Neural crest cell (in vitro differentiated cells): ENCODE measurements at places on chromosomes 7 and 10. TPM values are rescaled to one million over a fixed set of nuclear protein-coding genes. Genes with fewer than 3 reads are reported as not detected.

- H3K4me3 ChIP-seq = no peak overlapping the region
- H3K27ac ChIP-seq = no peak overlapping the region
- H3K27me3 ChIP-seq = no peaks in the 10 kb centered on the region
Observed at GRCh38 chr10:28082885-28083284, 84.0 kb upstream of the ODAD2 start.

DNA sequence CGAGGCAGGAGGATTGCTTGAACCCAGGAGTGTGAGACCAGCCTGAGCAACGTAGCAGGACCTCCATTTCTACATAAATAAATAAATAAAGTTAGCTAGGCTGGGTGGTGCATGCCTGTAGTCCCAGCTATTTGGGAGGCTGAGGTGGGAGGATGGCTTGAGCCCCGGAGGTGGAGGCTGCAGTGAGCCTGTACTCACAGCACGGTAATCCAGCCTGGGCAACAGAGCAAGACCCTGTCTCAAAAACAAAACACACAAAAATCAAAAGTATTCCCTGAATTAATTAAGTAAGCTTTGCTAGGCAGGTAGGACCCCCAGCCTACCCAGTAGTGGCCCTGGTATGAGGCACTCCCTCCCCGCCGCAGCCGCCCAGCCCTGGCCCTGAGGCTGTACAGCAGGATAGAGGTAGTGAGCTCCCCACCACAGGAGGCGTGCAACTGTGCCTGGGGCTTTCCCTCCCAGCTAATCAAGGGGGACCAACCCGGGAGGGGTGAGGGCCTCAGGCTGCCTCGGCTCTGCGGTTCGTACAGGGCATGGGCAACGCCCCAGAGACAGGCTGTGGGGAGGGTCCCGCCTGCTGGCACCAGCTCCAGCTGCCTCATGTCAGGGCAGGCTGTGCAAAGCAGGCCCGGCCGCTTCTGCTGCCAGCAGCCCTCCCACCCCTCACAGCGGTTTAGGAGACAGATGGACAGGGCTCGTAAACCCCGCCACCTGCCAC lies 1.0 kb upstream of the CYP2W1 start:
- DNase-seq = no peak
- H3K36me3 ChIP-seq = no peaks in the 10 kb centered on the region
- no peak overlapping the region for H3K4me3 ChIP-seq
- H3K27ac ChIP-seq = no peak overlapping the region
- peaks cover 15% of the 10 kb centered on the region for H3K4me1 ChIP-seq

GRCh38 chr10:77104459-77104980 lies 533.1 kb downstream of the KCNMA1 start:
- DNase-seq = no peak
- no peaks in the 10 kb centered on the region for H3K27me3 ChIP-seq
- peaks cover 5% of the 10 kb centered on the region for H3K4me1 ChIP-seq
- H3K4me3 ChIP-seq = no peak overlapping the region

GRCh38 chr7:46035166-46035565 lies 114.1 kb upstream of the IGFBP3 start:
- no peaks in the 10 kb centered on the region for H3K27me3 ChIP-seq
- no peak overlapping the region for H3K27ac ChIP-seq
- H3K4me1 ChIP-seq = no peaks in the 10 kb centered on the region
- no peaks in the 10 kb centered on the region for H3K36me3 ChIP-seq
- H3K4me3 ChIP-seq = no peak overlapping the region

DNA sequence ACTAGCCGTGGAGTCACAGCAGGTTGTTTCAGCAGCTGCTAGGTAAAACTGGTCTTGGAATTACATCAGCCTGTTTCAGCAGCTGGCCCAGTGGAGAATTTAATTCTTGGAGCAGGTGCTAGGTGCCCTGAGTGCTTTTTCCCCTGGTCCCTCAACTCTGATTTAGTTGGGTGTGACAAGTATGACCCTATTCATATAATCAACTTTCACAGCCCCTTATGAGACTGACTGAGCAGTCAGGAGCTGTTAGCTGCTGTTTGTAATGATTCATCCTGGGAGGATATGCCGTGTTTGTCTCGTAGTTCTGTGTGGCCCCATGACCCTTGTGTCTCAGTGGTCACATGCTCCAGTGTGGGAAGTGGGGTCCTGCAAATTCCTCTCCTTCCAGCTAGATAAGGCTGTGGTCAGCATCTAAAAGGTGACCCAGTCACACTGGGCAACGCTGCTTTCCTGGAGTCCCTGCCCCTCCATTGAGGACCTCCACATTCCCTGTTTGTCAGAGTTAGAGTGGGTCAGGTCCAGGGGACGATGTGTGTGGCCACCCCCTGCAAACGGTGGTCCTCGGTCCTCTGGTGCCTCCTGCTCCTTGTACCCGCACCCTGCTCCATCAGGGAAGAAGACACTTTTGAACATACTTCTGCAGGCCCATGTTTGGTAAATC lies 28.3 kb downstream of the TBATA start:
- no peaks in the 10 kb centered on the region for H3K36me3 ChIP-seq
- no peak for DNase-seq
- peaks cover 10% of the 10 kb centered on the region for H3K4me1 ChIP-seq
- no peak overlapping the region for H3K27ac ChIP-seq
- H3K4me3 ChIP-seq = no peak overlapping the region

DNA sequence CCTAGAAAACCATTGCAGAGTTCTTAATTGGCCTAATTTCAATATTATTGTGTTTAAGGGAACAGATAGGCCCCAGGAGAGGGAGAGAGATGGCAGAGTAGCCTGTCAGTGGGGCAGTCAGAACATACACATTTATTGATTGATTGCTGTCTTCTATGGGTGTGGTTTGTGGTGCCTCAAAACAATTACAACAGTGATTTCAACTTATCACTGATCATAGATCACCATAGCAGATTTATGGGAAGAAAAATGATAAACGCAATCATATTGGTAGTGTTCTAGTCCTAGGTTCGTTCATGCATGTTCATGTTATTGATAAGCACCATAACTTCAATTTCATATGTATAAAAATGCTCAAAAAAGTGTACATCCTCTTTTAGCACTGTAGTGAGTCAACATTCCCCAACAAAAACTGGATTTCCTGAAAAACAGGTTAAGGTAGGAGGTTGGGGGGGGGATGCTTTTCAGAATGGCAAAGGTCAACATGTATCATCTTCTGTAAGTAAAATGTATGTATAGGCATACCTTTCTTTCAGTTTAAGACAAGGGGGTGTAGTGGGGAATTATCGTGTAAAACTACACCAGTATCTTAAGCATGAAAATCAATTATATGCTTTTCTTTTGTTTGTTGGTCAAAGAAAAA lies 1.1 kb upstream of the TNKS2 start:
- H3K36me3 ChIP-seq = peaks cover 6% of the 10 kb centered on the region
- H3K27me3 ChIP-seq = no peaks in the 10 kb centered on the region
- H3K4me3 ChIP-seq = peak overlapping the region; percentile 86
- H3K4me1 ChIP-seq = peaks cover 51% of the 10 kb centered on the region
- peak overlapping the region; percentile 100 for H3K27ac ChIP-seq

Gene PDE1C
- 0.26 and 1.1 TPM in 2 replicates for total RNA-seq

GRCh38 chr10:75477680-75478079 lies 46.3 kb downstream of the LRMDA start:
- no peaks in the 10 kb centered on the region for H3K36me3 ChIP-seq
- DNase-seq = no peak
- H3K4me3 ChIP-seq = no peak overlapping the region
- H3K27ac ChIP-seq = no peak overlapping the region
- H3K27me3 ChIP-seq = no peaks in the 10 kb centered on the region

DNA sequence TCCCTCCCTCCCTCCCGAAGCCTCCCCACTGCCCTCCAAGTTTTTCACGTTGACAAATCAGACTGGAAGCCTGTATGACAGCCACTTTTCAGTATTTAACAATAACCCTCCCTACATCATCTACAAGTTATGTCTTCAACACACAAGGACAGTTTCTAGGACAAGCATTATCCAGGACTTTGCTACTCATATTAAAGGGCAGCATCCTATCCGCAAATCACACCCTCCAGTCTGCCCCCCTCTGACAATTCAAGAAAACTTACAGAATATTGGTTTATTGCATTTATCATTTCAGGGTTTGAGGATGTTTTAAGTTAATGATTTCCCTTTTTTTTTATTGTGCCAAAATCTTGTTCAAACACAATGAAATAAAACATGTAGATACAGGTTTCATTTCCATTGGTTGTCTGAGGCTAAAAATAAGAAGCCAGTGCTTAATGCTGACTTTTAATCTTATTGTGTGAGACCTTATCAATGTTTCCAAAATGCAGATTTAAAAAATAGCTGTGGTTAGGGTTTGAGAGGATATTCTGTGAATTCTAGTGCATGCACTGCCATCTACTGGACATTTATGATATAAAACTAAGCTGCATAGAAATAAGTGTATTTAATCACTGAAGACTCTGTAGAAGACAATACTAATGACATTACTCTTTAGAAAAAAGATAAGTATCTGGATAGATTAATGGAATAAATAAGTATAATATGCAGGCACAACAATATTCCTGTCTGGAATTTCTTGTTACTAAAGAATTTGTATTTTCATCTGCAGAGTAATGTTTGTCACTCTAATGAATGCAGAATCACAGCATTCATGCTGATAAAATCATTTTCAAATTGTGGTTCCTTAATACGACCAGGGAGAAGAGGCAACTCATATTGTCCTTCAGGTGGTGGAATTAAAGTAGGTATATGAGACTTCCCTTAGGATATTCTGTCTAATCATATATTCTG lies 64.1 kb downstream of the CAV1 start:
- no peak overlapping the region for H3K27ac ChIP-seq
- no peak overlapping the region for H3K4me3 ChIP-seq
- DNase-seq = no peak
